ENCODE measurements at places on chromosomes 12 and 14. TPM values are rescaled to one million over a fixed set of nuclear protein-coding genes. Genes with fewer than 3 reads are reported as not detected.

DNA sequence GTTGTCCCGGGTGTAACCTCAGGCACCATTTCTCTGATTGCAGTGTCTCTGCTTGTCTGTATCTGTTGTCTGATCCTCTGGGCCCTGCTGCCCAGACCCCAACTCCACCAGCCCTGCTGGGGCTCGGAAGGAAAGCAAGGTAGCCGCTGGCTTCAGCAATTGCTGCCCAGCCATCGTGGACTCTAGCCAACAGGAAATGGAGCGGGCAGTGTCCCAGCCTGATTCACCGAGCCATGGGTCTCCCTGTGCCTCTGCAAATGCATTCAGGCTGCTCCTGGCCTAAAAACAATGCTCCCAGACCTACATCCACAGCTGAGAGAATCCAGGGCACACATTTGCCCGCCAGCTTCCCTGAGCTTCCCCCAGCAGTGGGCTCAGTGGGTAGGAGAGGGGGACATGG lies 9.2 kb downstream of the TUNAR start:
- no peak for DNase-seq

The PELI2 gene
- total RNA-seq, result 1.0 TPM

The SPIC gene
- not detected for total RNA-seq

The NUBPL gene
- 5.5 TPM for total RNA-seq

- no peak for DNase-seq
These were observed 79.8 kb downstream of the PDE6H start for GRCh38 chr12:15052691-15053090.

GRCh38 chr12:14167005-14167628 lies 185.7 kb upstream of the GRIN2B start:
- DNase-seq, result peak; percentile 49

DNA sequence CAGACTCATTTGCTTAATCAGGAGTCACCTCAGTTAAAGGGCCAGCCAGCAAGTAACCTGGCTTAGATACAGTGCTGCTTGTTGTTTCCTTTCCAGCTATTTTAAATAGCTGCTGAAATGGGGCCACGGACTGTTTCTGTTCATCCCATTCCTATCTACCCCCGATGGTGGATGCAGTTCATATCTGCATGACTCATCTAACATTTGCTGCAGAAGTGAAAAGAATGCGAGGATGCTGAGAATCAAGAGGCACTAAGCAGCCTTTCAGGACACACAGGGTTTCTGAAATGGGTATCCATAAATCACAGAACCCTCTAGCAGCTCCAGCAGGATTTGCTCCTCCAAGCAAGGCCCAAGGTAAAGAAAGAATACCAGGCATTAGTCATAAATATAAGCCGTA lies 60.2 kb upstream of the RTRAF start:
- no peak for DNase-seq

The PRB2 gene
- not detected for total RNA-seq

DNA sequence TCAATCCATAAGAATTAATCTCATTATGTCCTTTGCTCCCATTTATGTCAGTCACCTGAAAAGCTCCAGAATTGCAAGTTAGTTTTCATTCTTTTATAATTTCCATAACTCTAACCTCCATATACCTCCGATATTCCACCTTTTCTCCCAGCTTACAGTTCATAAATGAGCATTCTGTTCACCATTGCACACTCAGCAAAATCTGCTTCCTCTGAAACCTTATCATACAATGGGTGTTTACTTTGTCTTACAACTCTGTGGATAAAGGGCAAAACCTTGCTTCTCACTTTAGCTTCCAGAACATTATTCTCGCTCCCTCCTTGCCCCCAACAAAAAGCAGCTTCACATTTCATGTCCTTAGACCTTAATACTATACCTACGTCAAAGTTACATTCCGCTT lies 19.3 kb upstream of the SLCO1B1 start:
- DNase-seq, result no peak

GRCh38 chr14:69044965-69045555 lies 66.0 kb upstream of the ACTN1 start:
- no peak for DNase-seq

- DNase-seq, result no peak
These were observed 10.4 kb downstream of the ZDHHC22 start for GRCh38 chr14:77131206-77131605.

DNA sequence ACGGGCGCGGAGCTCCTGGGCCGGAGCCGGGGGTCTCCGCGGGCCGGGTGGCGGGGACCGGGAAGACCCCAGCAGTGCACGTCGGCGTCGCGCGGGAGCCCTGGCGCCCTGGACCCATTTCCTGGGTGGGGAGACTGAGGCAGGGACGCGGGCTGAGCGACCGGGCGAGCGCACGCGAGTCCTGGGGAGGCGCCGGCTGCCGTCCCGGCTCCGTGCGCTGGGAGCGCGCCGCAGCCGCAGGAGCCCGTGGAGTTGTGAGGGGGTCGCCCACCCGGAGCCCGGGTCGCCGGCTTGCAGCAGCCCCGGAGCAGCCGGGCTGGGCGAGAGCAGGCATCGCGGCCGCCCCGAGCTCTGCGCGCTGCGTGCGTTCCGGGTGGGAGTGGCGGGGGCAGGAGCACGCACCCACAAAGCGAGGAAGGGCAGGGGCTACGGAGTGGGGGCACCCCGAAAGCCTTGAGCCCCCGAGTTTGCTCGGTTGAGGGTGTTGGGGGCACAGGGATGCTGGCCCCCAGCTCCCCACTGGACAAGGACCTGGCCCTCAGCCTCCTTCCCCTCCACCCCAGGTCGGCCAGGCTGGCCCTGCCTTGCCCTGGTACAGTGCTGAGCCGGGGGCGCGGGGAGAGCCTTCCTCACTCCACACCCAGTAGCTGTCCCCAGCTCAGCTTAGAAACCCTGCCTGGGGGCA lies 620 bp downstream of the MMP17 start:
- DNase-seq, result peak; percentile 55

DNA sequence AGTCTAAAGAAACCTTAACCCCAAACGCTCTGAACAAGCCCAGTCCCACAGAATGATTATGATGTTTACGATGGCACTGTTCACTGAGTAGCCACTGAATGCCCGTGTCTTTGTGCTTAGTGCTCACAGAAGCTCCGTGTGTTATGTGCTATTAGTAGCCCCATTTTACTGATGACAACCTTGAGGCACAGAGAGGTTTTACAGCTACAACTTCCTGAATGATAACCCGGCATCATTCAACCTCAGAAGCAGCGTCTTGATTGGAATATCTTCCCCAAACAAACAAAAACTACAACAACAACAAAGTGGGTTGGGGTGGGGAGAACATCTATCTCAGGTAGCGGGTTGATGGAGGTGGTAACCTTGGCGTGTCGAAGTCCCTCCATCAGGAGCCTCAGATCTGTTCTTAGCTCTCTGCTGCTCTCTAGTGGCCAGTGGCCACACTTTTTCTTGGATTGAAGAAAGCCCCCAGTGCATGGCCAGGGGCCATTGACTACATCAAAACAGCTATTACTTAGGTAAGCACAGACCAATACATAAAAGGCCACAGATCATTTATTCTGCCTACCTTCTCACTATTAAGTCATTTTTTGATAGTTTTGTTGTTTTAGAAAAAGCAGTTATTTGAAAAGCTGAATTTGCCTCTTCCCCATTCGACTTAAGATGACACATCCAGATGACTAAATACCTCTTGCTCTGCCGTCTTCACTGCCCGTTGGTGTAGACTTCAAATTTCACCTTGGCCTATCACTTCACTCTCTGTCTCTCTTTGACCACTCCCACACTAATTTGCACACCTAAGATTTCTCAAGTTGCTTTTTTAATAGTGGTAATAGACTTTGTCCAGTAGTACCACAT lies 376.9 kb downstream of the GALC start:
- DNase-seq, result peak; percentile 52

The PRKCH gene
- total RNA-seq, result 5.6 TPM

The CISTR gene
- not detected for total RNA-seq

GRCh38 chr14:59863806-59864525 lies 6.6 kb downstream of the RTN1 start:
- DNase-seq, result no peak

GRCh38 chr14:90544566-90544965 lies 147.7 kb downstream of the CALM1 start:
- no peak for DNase-seq

DNA sequence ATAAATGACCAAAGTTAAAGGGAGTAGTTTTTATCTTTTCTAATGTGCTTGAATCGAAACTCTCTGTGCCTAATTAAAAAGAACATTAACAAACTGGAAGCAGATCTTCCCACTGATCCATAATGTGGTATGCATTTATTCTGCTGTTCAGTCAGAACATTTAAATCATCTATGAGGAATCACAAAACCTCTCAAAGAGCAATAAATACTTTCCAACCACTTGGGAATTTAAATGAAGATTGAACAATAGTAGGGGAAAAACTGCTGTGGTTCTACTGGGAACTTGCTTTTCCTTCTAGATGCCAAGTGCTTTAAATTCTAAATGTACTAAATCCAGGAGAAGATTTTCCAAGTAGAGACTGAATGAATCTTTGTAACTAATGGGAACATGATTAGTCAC lies 12.3 kb upstream of the CHPT1 start:
- DNase-seq, result no peak

DNA sequence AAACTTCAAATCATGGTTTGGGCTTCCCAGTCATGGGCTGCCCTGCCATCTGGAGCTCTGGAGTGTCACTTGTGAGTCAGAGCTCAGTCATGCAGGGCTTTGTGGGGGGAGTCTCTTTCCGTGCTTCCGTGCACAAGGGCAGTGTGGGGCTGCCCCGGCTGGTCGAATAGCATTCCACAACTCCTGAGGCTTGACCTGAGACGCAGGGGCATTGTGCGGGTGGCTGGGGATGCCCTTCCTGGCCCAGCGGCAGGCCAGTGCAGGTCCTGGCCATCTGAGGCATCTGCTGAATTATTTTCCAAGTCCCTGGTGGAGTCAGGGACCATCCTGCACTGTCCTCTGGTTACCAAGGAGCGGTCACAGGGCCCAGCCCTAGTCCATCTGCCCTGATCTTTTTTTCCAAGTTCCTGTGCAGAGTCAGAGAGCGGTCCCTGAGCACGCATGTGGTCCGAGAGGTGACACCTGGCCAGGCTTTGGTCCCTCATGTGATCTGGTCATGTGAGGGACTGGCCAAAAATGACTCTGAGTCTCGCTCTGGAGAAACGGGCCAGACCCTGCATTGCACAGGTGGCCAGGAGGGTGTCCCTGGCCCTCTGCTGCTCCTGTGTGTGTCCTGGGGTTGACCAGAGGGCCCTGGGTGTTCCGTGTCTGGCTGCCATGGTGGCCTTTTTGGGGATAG lies 167.0 kb upstream of the ALG10B start:
- no peak for DNase-seq

GRCh38 chr14:94560291-94560665 lies 964 bp upstream of the SERPINA4 start:
- no peak for DNase-seq

All from K562 (cell line).